Stimulated activated CD4-positive, alpha-beta T cell treated with anti-CD3 and anti-CD28 coated beads, TNF-alpha, amount 100 ng/mL, for 48 hours (primary cell): ENCODE measurements at places on chromosomes 5 and 9.

- DNase-seq: no peak
These were observed 24.0 kb downstream of the ZFR start for GRCh38 chr5:32420506-32420905.

DNA sequence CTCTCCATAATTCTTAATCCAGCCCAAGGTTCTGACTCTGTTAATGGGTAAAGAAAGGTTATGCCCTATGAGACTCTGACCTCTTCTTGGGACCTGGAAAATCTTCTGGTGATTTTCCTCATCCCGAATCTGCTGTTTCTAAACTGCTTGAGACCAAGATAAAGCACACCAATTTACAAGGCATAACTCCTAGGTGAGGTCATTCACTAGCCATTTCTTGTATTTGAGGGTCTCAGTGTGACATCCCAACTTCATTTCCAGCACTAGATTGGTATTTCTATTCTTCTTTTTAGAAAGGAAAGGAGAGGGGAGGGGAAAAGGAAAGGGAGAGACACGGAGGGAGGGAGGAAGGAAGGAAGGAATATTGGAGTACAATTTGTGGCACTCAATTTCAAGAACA lies 51.6 kb downstream of the SLC1A1 start:
- no peak for DNase-seq

DNA sequence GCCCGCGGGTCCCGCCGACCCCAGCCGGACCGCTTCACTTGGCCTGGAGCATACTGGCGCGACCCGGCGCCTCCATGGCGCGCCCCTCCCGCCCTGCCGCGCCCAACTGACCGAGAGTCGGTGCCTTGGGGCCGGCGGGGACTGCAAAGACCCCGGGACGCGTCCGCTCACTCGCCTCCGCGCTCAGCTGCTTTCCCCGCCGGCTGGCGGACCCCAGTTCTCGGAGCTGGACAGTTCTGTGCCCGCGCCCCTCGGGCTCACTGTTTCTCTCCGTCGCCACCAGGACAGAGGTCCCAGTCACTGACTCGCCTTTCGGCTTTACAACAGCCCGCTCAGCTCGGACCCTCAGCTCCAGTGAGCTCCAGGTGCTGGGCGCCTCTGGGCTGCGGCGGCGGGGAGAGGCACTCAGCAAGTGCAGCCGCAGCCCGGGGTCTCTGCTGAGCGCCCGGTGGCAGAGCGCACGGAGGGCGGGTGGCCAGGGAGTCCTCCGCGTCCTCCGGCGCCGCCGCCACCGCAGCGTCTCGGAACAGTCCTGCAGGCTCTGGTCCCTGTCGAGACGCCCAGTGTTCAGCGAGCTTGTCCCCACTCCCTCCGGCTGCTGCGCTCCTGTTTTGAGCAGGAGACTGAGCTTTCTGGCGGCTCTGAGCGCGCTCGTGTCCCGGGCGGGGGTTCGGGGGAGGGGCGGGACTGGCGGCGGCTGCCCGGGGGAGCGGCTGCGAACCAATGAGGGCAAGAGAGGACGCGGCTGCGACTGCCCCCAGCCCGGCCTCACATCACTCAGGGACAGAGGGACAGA lies at the start of gene SMIM32:
SMIM32 (minus strand) TSS at position 637 of the 796 bp plus-strand sequence. CDS start 638 bp downstream, outside the sequence.
- DNase-seq: no peak

- no peak for DNase-seq
These were observed 385.8 kb downstream of the EFNA5 start for GRCh38 chr5:107284822-107285525.

GRCh38 chr9:6761306-6761705 lies 3.5 kb downstream of the KDM4C start:
- no peak for DNase-seq

DNA sequence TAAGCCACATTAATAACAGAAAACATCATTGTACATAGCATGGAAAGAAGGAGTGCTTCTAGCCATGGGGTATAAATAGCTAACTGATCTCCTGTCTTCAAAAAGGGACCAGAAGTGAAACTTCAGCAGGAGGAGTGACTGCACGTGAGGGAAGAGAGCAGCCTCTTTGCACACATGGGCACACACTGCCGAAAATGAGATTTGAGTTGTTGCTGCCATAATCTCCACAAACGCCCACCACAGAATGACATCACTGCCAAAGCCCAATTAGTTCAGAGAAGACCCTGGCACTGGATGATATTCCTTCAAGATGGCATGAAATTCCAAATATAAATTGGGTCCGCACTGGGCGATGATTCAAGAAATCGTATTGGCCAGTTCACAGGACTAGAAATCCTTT lies 238.9 kb upstream of the NR4A3 start:
- DNase-seq: no peak

DNA sequence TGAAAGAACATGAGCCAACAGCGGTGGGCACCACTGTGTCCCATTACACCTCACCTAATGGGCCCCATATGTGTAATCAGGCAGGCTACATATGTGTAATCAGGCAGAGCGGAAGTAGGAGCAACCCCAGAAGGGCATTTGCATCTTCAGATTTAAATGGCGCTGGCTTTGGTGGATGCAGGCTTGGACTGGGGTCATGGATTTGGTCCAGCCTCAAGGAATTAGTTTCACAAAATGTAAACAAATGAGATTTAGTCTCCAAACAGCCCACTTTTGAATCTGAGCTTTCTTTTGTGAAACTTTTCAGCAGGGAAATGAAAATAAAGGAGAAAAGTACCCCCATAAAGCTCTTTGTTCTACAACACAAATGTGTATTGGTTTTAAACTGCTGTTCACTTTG lies 161.3 kb downstream of the LPAR1 start:
- DNase-seq: no peak

DNA sequence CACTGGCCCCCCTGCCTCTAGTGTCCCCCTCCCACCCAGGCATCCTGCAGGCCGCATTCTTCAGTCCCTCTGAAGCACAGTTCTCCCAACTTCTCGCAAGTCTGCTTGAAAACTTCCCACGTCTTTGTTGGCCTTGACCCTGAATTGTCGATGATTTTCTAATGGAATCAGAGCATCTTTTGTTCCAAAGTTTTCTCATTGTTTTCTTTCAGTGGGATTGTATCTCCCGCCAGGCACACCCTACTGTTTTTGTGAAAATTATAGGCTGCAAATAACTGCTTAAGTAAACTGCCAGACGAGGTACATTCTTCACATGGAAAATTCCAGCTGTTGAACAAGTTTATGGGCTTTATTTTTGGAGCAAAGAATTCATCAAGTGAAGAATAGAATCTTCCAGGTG lies 122.6 kb upstream of the SLC25A48 start:
- no peak for DNase-seq

DNA sequence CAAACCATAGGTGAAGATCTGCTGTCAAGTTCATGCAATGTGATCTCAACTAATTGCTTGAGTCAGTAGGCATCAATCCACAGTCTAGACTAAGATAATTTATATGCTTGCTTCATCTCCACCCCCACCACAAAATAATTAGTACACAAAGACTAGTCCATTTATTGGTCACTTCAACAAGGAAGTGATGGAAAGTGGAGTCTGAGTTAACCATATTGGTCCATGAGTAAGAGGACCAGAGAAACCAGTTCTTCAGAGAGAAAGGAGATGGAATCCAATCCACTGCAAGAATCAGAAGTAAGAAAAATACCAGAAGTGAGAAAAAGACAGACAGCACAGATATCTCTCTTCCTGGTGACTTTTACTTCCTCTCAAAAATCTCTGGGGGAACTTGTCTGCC lies 366.5 kb downstream of the CHSY3 start:
- DNase-seq: no peak

GRCh38 chr5:2755076-2755680 lies 3.7 kb upstream of the IRX2 start:
- DNase-seq: no peak

DNA sequence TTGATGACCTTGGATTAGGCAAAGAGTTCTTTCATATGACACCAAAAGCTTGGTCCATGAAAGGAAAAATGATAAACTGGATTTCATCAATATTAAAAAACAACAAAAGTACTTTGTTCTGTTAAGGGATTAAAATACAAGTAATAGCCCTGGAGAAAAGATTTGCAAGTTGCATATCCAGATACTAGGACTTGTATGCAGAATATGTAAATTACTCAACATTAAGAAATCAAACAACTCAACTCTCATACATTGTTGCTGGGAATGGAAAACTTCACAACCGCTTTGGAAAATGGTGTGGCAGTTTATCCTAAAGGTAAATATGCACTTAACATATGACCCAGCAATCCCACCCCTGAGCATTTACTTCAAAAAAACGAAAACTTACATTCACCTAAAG lies 112.0 kb downstream of the ADAMTS19 start:
- DNase-seq: no peak

DNA sequence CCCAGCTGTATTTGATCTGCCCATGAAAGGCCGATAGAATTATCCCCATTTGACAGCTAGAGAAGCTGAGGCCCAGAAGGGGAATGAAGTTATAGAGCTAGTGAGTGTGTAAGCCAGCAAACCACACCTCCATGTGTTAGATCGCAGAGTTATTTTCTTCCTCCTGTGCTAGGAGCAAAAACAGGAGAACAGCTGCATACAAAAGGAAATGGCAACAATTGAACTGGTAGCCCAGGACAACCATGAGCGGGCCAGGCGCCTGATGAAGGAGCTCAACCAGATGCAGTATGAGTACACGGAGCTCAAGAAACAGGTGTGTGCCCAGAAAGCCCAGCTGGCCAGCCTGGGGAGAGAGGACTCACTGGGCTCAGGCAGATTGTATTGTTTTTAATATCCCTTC lies 30.4 kb downstream of the RAB14 start:
- no peak for DNase-seq

GRCh38 chr5:128220841-128221240 lies 137.3 kb downstream of the SLC12A2 start:
- no peak for DNase-seq

- DNase-seq: no peak
These were observed 626.7 kb upstream of the COX7C start for GRCh38 chr5:85990998-85991397.

GRCh38 chr5:68114378-68115040 lies 101.0 kb upstream of the PIK3R1 start:
- no peak for DNase-seq

GRCh38 chr9:127874301-127875221 lies 2.9 kb downstream of the AK1 start:
- no peak for DNase-seq

- no peak for DNase-seq
These were observed 627.1 kb downstream of the PDE4D start for GRCh38 chr5:59266410-59266809.

GRCh38 chr9:38009035-38009501 lies 60.0 kb downstream of the SHB start:
- DNase-seq: no peak

DNA sequence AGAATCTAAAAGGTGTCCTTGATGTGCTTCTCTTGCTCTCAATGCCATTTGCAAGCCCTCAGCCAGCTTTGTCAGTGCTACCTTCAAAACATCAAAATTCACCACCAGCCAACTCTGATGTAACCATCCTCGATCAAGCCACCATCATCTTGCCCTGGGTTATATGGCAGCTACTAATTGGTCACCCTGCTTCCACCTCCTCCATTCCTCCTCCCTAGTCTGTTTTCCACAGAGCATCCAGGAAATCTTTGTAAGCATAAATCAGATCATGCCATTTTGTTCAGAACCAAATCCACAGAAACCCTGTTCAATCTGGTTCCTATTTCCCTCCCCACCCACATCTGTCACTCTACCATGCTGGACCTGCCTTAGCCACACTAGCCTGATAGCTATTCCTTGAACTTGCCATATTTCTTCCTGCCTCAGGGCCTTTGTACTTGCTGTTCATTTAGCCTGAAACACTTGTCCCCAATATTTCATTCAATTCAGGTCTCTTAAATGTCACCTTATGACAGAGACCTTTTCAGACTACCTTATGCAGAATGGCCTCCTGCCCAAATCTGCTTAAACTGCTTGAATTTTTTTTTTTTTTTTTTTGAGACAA lies 1.9 kb upstream of the B4GALT1 start:
- DNase-seq: no peak

GRCh38 chr9:129620669-129621295 lies at the start of gene C9orf50:
TSS of gene C9orf50 (minus strand) at chr9:129621101. CDS start at chr9:129620574, 527 bp downstream.
- DNase-seq: no peak

DNA sequence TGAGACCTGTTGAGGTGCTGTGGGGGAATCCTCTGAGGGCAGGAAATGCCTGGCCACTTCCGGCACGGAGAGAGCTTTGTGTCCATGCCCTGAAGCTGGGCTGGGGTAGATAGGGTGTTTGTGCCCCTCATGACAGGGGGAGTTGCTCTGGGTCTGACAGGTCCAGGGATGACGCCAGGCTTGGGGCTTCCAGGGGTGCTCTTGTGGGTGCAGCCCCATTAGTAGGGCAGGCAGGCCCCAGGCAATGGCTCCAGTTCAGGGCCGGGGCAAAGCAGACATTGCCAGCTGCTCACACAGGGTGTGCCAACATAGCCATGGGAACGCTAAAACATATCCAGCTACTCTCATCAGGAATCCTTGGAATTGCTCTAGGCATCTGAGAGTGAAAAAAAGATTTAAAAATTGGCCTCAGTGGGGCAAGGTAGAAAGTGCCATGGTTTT lies 21.1 kb downstream of the PITX1 start:
- no peak for DNase-seq

- DNase-seq: no peak
These were observed 44.5 kb downstream of the TRIO start for GRCh38 chr5:14187660-14188059.

GRCh38 chr5:150946351-150946905 lies 41.6 kb upstream of the ZNF300 start:
- DNase-seq: no peak

DNA sequence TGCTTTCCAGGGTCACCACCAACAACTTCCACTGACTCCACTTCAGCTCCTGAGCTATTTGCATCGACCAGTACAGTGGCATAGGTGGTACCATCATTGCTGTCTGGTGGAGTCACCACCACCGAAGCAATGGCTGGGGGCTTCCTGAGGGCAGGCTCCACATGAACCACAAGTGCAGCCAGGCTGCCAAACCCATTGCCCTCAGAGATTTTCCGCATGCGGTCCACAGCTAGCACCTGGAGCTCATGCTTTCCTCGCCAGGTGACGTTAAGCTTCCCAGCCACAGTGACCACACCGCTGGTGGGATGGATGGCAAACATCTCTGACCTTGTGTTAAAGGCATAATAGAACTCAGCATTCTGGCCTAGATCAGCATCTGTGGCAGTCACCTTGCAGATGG lies 23.1 kb downstream of the FAT2 start:
- DNase-seq: no peak

DNA sequence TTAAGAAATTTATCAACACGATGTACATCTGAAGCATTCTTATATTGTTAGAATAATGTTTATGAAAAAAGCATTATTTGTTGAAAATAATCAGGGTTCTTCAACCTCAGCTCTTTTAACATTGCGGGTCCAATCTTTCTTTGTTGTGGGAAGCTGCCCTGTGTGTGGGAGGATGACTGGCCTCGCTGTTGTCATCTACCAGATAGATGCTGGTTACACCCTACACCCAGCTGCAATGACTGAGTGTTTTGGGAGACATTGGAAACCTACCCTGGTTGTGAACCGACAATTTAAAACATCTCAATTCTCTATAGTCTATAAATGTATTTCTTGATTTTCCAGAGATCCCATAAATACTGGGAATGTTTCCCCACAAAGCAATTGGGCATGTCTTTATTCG lies 794.2 kb upstream of the CDH10 start:
- DNase-seq: no peak

DNA sequence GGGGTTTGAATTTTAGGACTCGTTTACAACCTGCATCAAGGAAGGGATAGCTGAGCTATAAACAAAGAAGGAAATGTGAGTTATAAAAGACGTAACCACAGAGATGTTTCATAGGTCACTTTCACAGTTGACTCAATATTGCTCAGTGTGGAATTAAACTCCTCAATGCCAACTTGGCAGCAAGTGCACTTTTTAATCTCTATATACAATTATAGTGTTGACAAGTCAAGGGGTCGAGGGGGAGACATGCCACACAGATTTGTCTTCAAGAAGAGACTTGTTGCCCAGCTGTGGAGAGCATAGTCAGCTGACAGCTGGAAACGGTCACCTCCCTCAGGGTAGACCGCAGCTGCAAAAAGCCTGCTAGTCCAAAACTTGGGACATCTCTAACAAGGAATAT lies 163.4 kb upstream of the DMAC1 start:
- no peak for DNase-seq
